ENCODE measurements at places on chromosomes 12 and 14.

- no peak for DNase-seq
Observed at GRCh38 chr14:105146976-105147635, 21.5 kb downstream of the JAG2 start.

- no peak for DNase-seq
Observed at GRCh38 chr12:69898236-69898635, 73.2 kb downstream of the MYRFL start.

DNA sequence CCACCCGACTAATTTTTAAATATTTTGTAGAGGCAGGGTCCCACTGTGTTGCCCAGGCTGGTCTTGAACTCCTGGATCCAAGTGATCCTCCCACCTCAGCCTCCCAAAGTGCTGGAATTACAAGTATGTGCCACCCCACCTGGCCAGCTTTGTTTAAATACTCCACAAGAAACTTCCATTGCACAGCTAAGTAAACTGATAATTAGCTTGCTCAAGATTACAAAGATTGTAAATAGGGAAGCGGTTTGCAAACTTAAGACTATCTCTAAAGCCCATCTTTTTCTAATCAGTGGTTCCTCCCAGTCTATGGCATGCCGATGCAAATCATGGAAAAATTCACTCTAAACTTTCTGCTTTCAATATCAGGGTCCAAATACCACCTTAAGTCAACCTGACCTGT, 9.7 kb downstream of the SLC7A8 start:
- no peak for DNase-seq

DNA sequence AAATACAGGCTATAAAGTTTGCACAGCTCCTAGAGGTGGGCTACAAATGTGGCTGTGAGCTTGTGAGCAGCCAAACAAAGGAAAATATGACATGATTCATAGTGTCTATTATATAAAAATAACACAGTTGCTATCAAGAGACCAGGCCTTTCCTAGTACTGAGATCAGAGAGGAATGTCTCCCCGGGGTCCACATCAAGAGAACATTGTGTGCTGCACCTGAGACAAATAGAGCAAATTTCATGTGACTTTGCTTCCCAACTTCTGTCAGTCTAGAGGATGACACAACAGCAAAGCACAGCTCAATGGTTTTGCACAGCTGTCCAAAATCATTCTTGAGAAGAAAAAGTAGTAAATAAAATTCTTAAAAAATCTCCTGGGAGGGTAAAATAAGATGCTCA, 297.5 kb upstream of the PRKD1 start:
- no peak for DNase-seq

DNA sequence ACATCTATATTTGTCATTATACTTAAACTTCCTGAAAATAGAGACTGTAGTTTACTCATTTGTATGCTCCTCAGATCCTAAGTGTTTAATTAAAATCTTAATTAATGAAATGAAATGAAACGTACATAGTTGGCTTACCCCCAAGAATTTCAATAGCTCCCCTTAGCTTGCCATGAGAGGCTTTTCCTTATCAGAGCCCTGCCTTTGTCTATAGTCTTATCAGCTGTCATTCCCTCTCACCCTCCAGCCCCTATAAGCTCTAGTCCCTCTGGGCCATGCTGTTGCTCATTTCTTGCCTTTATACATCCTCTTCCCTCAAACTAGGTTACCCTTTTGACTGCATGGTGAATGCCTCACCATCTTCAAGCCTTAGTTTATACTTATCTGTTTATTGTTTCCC, 1.1 kb upstream of the RTRAF start:
- no peak for DNase-seq

DNA sequence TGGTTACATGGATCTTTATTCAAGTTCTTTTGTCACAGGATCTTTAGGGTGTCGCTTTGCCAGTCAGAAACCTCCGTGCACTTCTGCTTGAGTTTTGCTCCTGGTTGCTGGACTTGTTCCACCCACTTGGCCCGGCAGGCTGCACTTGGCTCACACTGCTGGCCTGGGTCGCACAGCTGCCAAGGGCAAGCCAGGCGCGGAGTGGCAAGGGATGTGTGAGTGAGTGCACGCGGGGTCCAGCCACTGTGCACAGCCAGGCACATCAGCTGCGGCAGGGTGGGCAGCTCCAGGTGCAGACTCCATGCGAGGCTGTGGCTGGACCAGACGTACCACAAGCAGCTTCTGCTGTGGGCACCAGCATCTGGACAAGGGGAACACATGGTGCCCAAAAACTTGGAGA, 76.6 kb downstream of the DERA start:
- DNase-seq = no peak

DNA sequence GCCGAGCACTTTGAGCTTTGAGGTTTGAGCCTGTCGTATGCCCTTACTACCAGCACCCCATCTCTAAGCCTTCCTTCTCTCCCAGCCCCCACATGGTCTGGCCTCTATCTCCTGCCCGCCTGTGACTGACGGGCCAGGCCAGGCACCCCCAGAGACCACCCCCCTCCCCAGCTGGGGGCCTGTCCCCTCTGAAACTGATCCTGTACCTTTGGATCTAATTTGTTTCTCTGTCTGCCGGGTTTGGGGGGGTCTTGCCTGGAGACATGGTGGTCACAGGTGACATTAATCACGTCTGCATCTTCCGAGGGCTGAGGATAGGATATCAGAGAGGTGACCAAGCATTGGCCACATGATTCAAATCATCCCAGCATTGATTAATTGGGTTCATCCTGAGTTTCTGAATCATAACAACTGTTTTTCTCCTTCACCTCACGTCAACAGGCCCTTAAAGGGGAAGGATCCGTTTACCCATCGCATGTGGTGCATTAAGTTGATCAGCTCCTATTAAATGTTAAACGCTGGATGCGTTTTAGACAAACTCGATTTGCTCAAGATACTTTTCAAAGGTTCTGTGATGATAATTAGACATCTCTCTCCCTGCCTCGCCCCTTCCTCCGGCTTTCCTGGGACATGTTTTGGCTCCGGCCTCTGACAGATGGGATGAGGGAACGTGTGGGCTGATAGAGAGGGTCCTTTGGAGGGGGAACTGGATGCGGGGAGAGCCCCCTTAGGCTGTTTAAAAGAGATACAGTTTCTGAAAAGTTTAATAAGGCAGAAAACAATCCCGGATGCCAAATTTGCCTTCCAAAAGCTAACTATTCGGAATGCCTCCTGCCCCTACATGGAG, 63.3 kb upstream of the TBX3 start:
- DNase-seq = no peak

DNA sequence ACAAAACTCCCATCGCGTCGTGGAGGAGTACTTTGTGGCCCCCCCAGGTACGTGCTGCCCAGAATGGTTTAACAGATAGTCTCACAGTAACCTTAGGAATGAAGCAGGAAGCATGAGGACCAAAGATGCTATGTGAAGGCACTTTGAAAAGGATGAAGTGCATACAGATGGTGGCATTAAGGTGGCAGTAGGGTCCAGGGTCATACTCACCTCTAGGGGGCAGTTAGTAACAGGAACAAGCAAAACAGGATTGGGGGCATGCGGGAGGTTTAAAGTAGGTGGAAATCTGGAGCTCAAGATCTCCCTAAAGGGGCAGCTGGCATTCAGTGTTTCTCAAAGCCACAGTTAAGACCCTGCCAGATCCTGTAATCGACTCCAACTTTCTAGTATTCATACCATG, 10.9 kb downstream of the GATC start:
- DNase-seq = no peak

DNA sequence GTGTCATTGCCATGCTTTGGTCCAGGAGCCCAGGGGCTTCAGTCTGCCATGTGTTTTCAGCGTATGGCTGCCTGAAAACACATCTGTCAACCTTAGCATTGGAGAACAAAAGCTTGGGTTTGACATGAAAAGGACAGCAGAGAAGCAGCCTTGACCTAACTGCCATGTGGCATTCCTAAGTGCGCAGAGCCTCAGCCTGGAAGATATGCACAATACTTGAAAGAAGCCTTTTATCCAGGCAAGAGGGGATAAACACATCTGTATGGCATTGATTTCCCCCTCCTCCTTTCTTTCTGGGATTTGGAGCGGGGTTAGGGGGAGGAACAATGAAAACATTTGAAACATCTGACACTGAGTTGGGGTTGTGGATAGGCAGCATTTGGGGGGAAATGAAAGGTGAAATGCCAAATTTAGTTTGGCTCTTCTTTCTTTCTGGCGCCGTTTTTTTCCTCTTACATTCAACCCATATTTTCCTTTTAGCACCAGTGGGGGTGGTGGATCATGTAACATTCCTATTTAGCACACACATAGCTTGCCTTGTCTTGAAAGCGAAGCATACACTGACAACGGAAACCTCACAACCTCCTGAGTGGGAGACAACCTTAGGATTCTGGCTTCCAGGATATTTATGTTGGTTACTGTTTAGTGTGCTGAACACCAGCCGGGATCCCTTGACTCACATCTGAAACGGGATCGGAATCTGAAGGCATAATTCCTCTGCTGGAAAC, 177.0 kb downstream of the C12orf75 start:
- DNase-seq = no peak

- no peak for DNase-seq
Observed at GRCh38 chr14:100840286-100841065, 14.6 kb downstream of the MEG3 start.

- no peak for DNase-seq
Observed at GRCh38 chr12:96233939-96234461, 39.8 kb downstream of the ELK3 start.

GRCh38 chr12:67331123-67331522, 62.0 kb downstream of the CAND1 start:
- no peak for DNase-seq

DNA sequence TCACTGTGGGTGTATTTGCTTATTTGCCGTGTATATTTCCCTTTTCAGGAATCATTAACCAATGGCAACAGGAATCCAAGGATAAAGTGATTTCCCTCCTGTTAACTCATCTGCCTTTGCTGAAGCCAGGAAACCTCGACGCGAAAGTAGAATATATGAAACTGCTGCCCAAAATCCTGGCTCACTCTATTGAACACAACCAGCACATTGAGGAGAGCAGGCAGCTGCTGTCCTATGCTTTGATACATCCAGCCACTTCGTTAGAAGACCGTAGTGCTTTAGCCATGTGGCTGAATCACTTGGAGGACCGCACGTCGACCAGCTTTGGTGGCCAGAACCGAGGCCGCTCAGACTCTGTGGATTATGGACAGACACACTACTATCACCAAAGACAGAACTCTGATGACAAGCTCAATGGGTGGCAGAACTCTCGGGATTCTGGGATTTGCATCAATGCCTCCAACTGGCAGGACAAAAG, 135.1 kb downstream of the SAMD4A start:
- no peak for DNase-seq

DNA sequence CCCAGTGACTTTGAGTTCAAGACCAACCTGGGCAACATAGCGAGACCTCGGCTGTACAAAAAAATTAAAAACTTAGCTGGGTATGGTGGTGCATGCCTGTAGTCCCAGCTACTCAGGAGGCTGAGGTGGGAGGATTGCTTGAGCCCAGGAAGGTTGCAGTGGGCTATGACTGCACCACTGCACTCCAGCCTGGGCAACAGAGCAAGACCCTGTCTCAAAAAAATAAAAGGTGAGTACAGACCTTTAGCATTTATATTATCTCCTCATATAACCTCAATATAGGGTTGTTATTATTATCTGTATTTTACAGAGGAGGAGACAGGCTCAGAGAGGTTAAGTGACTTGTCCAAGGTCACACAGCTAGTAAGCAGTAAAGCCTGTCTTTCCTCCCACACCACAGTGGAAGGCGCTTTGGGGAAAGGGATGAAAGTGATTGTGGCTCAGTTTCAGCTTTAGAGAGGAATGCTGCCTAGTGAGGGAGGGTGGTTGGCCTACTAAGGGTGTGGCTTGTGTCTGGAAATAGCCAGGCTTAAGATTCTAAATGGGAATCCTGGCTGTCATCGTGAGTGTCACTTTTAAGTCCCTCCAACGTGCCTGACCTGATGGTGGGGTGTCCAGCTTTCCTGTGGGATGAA, 7.2 kb downstream of the TPCN1 start:
- DNase-seq = no peak

GRCh38 chr14:56715938-56716337, 94.3 kb downstream of the OTX2 start:
- DNase-seq = no peak

DNA sequence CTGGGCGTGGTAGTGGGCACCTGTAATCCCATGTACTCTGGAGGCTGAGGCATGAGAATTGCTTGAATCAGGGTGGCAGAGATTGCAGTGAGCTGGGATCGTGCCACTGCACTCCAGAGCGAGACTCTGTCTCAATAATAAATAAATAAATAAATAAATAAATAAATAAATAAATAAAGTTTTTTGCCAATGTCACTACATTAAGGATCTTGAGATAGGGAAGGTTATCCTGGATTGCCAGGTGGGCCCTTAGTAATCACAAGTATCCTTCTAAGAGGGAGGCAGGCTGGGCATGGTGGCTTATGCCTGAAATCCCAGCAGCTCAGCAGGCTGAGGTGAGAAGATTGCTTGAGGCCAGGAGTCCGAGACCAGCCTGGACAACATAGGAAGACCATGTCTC, 4.5 kb upstream of the FBXW8 start:
- DNase-seq = no peak

All from stimulated activated CD8-positive, alpha-beta memory T cell treated with anti-CD3 and anti-CD28 coated beads, Interleukin-2, amount 100 ng/mL, for 48 hours (primary cell).